Uterus (tissue), 4 donors: ENCODE measurements at places on chromosomes 5 and 9. TPM values are rescaled to one million over a fixed set of nuclear protein-coding genes. Genes with fewer than 3 reads are reported as not detected.
A peak's percentile ranks its signal among the peaks of the same experiment; 100 is the strongest.

GRCh38 chr5:133052317-133053175 is 733 bp downstream of the HSPA4 start:
- DNase-seq, result peak; percentile 52

DNA sequence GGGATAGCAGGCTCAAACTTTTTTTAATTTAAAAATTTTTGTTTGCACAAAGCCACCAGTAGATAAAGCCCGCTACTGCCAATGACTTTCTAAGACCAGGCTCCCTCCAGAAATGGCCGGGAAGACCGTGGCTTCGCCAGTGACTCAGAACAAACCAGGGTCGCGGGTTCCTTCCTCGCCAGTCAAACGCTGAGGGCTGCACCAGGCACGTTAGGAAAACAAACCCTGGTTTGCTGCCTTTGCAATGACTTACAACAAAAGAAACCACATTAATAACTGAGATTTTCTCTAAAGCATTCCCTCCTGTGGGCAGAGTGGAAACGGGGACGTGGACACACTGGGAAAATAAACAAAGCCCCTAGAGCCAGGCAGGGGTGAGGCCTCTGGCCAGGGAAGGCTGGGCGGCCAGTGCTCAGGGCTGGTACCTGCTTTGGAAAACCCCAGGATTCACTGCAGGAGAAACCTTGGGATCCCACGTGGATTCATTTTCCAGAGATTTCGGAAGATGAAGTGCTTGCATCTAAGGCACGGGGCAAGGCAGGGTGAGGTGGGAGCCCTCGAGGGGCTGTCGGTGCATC is 3.8 kb downstream of the PRRX2 start:
- DNase-seq, result no peak

DNA sequence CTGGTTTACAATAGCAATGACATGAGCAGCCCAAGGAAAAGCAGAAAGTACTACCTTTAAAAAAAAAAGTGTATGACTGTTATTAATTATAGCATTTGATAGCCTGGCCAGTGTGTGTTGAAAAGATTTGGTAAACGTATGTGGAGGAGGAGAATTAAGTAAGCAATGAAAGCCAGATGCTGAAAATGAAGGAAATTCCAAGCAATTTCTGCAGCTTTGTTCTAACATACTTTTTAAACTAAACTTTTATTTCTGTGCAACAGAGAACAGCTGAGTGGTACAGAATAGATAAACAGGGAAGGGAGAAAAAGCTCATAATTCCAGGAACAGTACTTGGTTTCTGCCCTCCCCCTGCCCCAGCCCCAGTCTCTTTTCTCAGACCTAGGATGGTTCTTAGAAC is 252.6 kb downstream of the ADAMTSL1 start:
- no peak for DNase-seq

GRCh38 chr9:135592331-135592590 is 30.7 kb downstream of the PAEP start:
- no peak for DNase-seq

- no peak for DNase-seq
Measured at GRCh38 chr9:110821064-110821463, 152.5 kb downstream of the MUSK start.

S100Z gene
- total RNA-seq, result 0.35 TPM

GRCh38 chr5:181043285-181044092 is 3.4 kb downstream of the BTNL9 start:
- DNase-seq, result no peak

DNA sequence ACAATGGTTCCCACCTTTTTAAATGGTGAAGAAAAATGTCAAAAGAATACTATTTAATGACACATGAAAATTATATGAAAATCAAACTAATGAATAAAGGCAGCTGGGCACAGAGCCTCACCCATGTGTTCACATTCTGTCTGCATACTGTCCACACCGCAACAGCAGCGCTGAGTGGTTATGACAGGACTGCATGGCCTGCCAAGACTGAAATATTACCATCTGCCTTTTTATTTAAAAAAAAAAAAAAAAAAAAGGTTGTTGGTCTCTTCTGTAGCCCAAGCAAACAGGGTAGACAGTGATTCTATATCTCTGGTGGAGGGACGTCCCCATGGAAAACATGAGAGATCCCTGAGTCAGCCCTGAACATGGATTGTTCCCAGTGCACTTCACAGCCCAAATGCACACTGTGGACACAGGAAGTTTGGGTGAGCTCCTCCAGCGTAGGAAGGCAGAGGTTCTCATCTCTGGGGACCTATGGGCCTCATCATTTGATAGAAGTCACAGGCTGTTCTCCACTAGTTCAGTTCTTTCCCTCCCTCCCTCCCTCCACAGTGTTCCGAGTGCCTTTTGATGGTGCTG is 44.9 kb upstream of the SHC3 start:
- DNase-seq, result no peak

DNA sequence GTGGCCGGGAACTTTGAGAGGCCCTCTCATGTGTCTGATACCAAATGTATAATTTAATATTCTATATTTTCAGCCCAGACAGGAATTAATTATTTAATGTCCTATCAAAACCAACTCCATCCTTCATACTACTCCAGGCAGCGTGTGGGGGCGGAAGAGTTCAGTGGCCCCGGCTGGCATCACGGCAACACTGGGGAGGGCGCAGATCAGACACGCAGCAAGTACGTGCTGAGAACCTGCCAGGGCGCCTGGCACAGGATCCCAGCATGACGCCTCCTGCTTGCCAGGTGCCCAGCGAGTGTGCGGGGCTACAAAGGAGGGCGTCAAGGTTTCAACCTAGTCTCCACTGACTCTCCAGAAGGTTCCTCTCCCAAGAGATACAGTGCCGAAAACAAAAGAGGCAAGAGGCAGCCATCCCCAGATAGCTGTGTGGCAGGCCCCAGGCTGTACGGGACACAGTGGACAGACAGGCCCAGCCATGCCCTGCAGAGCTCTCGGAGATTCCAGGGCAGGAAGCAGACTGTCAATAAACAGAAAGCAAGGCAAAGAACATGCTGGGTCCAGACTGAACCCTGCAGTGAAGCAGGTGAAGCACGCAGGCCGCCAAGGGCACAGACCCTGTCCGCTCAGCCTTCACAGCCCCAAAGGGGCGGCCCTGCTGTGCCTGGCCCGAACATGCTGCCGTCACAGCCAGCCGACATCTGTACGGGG is 110.3 kb downstream of the VAV2 start:
- no peak for DNase-seq

- no peak for DNase-seq
Measured at GRCh38 chr9:92350740-92351133, 25.0 kb downstream of the CENPP start.
